Stimulated activated CD8-positive, alpha-beta memory T cell treated with anti-CD3 and anti-CD28 coated beads, Interleukin-2, amount 100 ng/mL, for 1 hour (primary cell): ENCODE measurements at places on chromosomes 2 and 18.

GRCh38 chr18:56995579-56996188, 151.2 kb upstream of the BOD1L2 start:
- DNase-seq: no peak

DNA sequence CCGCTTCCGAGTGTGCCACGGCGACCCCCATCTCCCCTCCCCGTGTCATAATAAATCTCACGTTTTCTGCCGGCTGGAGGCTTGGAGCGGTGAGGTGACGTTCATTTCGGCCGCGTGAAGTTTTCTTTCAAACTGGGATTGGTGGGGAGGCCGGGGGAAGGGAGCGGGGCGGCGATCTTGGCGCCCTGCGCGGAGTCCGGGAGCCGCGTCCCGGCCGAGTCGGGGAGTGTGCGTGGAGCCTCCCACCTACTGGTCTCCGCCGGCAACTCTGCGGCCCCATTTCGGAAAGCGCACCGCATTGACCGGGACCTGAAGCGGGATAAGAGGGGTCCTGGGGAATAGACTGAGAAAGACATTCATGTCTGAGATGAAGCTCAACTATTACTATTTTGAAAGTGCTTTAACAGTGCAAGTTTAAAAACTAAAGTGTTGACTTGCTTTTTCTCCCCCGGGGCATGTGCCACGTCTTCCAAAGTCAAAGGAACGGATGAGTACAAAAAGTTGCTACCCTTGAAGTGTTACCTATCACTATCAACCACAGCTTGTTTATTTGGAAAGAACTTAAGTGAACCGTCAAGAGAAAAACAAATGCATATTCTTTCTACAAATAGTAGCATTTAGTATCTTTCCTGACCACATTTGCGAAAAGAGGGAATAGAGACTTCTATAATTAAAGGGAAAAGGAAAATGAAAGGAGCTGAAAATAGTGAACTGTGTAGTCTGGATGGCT, 818 bp upstream of the IKZF2 start:
- DNase-seq: no peak

DNA sequence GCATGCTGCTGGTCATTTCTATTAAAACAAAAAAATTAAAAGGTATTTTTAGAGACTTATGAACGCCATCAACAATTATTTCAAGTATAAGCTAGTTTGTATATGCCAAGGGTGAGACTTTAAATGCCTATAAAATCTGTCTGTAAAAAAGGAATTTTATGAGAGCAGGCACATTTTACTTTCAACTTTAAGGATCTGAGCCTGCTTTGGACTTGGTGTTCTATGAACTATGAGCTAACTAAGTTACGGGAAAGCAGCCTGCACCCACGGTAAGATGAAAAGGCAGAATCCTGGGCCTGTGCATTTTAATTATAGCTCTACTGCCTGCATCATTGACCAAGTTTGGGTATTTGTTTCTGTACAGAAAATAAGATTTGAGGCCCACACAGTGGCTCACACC, 95.4 kb downstream of the PLEKHM3 start:
- DNase-seq: no peak

DNA sequence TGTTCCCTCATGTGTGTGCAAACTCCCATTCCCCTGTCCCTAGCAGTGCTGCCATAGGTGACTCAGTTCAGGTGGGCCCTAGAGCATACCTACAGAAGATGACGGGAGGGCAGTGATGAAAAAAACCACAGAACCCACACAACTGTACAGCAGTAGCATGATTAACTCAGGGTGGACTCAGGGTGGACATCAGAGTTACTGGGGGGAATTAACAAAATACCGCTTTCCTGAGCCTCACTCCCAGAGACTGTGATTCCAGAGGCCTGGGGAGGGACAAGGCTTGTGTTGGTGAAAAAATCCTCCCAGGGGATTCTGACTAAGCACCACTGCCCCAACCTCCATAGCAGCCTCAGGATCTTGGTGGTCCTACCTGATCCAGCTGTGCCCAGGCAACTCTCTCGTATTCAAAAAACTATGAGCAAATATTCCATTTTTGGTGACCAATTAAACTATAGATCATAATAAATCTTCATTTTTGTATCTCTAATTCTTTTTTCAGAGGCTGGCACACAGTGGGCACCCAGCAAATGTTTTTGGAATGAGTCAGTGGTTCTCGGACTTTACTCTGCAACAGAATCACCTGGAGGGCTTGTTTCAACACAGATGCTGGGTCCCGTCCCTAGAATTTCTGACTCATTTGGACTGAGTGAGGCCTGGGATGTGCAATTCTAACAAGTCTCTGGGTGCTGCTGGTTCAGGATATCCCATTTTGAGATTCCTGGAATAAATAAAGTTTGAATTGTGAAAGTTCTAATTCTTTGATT, 84.1 kb upstream of the NABP1 start:
- no peak for DNase-seq

GRCh38 chr2:48107326-48107925, 201.1 kb upstream of the FBXO11 start:
- DNase-seq: no peak

- no peak for DNase-seq
Measured at GRCh38 chr2:9696731-9697130, 65.9 kb upstream of the YWHAQ start.

- DNase-seq: no peak
Measured at GRCh38 chr2:201795607-201796477, 10.5 kb upstream of the CDK15 start.

GRCh38 chr2:228646061-228646460, 464.6 kb upstream of the SPHKAP start:
- no peak for DNase-seq

DNA sequence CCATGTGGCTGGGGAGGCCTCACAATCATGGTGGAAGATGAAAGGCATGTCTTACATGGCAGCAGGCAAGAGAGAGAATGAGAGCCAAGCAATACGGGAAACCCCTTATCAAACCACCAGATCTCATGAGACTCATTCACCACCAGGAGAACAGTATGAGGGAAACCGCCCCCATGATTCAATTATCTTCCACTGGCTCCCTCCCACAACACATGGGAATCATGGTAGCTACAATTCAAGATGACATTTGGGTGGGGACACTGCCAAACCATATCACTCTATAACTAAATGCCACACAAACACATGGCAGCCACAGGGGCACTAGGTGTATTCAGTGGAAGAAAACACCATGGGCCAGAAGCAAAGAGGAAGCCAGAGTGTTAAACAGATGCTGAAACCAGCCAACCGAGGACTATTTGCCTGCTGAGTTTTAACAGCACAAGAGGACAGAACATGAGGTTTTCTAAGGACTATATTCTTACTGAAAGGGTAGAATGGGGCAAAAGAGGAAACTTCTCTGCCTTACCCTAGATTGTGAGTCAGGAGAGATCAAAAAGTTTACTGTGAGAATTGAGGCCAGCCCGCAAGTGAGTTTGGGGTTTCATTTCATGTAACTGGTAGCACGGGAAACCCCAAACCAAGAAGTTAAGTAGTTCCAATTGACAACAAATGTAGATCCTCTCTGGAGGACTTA, 49.2 kb downstream of the SIGLEC15 start:
- no peak for DNase-seq

DNA sequence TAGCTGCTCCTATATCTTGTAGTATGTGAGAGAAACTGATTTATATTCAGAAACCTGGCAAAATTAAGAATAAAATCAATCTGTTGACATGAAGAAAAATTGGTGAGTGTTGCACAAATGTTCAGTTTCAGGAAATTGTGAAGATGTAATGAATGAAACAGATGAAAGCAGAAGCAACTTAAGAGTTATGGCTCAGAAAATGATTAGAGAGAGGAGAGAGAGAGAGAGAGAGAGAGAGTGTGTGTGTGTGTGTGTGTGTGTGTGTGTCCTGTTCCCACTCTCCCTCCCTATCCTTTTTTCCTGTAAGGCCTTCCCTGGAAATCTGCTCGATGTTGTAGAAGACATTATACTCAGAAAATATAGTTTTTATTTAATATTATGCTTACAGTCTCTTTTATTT, 31.4 kb downstream of the MAP4K4 start:
- no peak for DNase-seq

GRCh38 chr2:219041252-219041651, at the start of gene CFAP65:
Gene CFAP65, minus strand, starts transcription at chr2:219041516. Its CDS starts 2,468 bp downstream, at chr2:219039048.
- DNase-seq: no peak

GRCh38 chr2:240168546-240169361, 28.3 kb upstream of the OTOS start:
- no peak for DNase-seq

- DNase-seq: no peak
Measured at GRCh38 chr2:111704246-111704645, 179.7 kb downstream of the ANAPC1 start.

DNA sequence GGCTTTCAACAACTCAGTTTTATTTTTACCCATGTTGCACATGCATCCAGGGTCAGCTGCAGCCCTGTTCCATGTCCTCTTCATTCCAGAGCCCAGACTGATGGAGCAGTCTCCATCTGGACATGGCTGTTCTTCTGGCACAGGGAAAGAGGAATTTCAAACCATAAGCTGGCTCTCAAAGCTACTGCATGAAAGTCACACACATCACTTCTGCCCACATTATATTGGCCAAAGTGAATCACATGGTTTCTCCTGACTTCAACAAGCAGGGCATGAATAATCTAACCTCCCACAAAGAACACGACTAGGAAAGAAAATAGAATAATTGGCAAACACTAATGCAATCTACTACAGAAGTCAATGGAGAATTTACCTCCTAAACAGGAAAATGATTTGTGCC, 94.2 kb downstream of the FTCDNL1 start:
- DNase-seq: no peak

DNA sequence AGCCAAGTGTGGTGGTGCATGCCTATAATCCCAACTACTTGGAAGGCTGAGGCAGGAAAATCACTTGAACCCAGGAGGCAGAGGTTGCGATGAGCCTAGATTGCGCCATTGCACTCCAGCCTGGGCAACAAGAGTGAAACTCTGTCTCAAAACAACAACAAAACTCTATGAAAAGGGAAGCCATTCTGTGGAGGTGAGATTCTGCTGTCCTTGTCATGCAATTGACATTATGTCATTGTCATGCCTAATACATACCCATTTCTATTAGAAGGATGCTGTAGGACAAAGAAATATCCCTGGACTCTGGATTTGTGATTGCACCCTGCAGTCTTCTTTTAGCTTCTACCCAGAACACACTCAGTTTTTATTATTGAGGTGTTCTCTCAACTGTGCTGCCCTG, 8.6 kb downstream of the RASGRP3 start:
- no peak for DNase-seq

DNA sequence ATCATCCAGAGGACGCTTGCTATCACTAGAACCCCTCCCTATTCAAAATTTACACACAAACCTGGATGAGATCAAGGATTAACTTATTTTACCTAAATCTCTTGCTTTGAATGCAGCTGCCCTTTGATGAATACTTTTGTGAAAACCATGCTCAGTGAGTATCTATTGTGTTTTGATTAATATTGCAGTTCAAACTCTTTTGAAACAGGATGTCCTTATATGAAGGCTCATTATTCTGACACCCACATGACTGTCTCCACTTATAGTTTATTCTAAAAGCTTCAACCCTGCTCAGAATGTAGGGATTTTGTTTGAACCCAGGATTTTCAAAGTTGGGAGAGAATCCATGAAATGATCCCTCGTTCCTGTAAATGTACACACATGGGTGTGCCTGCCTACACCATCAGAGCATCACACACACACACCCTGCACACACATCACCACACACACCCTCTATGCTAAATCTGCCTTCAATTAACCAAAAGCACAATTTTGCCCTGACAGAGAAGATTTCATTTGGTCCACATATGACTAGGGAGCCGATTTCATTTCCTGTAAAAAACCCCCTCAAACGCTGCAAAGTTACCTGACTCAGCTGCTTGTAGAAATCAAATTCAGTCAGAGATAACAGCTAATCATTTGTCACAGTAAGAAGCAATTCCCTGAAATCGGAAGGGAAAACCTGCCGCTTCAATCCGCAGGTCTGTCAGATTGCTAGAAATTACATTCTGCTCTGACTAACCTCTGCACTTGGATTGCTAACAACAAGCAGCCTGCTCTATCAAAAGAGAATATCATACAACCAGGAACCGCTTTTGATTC, 65.2 kb downstream of the ZEB2 start:
- DNase-seq: no peak

GRCh38 chr18:31931886-31932240, 11.1 kb downstream of the TRAPPC8 start:
- DNase-seq: no peak

GRCh38 chr2:239161711-239162140, 239.1 kb downstream of the HDAC4 start:
- no peak for DNase-seq

GRCh38 chr2:240129311-240129710, 6.8 kb downstream of the COPS9 start:
- no peak for DNase-seq

DNA sequence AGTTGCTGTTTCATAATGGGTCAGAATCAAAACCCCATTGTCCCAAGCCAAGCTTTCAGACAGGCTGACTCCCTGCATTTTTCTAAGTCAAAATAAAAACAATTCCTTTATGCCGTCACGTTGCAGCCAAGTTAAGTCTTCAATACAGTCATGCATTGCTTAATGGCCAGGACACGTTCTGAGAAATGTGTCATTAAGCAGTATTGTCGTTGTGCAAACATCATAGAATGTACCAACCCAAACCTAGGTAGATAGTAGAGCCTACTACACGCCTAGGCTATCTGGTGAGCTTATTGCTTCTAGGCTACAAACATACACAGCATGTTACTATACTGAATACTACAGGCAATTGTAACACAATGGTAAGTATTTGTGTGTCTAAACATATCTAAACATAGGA, 160.4 kb upstream of the FOSL2 start:
- no peak for DNase-seq

GRCh38 chr2:29072971-29073725, 1.2 kb downstream of the PCARE start:
- no peak for DNase-seq

- no peak for DNase-seq
Measured at GRCh38 chr2:54549917-54550518, 93.9 kb downstream of the SPTBN1 start.

DNA sequence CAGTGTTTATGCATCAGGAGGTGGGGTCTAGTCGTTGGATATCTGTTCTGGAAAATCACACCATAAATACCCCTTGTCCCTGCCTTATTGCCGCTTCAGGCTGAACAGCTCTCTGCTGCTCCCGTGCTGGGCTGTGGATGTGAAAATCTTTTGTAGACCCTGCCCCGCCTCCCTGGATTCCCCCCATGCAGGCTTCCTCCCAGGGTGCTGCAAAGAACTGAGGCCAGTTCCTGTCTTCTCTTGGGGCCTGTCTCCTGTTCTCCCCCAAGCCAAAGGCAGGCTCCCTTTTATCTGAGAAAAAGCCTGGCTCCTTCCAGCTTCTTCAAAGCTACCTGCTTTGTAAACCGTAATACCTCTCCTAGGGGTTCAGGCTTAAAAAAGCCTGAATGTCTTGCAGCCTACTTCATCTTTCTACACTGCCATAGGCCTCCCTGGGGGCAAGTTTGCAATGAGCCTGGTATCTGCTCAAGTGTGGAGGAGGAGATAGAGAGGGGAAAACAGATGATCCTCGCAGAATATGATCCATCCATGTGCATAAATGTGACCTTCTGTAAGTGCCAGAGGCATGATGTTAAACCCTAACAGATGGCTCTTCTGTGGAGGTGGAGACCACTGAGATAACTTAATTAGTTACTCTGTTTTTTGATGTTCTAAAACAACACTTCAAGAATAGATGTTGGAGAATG, 55.3 kb downstream of the VWA3B start:
- no peak for DNase-seq
